ENCODE measurements at places on chromosomes 1 and 21. TPM values are rescaled to one million over a fixed set of nuclear protein-coding genes. Genes with fewer than 3 reads are reported as not detected.

GRCh38 chr21:29326914-29327554, 28.3 kb downstream of the BACH1 start:
- DNase-seq: no peak

DNA sequence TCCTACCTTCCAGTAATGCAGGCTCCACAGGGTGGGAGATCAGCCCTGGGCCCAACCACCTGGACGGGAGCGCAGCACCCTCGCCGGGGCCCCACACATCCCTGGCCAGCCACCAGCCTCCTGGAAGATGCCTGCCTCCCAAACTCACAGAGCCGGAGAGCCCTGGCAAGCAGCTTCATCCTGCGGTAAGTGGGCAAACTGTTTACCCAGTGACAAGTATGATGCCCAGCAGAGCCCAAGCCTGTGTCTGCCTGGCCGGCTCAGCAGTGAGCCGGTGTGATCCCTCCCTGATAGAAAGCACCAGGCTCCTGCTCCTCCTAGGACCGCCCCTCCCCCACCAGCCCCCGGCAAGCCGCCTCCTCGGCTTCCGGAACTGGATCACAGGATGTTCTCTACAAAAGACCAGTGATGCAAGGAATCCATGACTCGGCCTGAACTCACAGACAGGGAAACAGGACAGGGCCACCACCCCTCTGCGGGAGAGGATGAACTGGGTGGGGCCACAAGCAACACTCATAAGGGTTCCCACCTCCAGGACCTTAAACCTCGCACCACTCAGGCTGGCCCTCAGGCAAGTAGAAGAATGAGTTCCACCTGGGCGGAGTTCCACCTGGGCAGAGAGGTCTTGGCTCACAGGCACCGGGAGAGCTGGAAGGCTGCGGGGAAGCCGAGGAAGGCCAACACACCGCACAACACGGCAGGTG, 7.9 kb downstream of the ACOT7 start:
- DNase-seq: peak; percentile 71

- DNase-seq: no peak
Measured at GRCh38 chr1:228081578-228082213, 812 bp upstream of the ARF1 start.

EDARADD gene
- 0.10 TPM for total RNA-seq

DNA sequence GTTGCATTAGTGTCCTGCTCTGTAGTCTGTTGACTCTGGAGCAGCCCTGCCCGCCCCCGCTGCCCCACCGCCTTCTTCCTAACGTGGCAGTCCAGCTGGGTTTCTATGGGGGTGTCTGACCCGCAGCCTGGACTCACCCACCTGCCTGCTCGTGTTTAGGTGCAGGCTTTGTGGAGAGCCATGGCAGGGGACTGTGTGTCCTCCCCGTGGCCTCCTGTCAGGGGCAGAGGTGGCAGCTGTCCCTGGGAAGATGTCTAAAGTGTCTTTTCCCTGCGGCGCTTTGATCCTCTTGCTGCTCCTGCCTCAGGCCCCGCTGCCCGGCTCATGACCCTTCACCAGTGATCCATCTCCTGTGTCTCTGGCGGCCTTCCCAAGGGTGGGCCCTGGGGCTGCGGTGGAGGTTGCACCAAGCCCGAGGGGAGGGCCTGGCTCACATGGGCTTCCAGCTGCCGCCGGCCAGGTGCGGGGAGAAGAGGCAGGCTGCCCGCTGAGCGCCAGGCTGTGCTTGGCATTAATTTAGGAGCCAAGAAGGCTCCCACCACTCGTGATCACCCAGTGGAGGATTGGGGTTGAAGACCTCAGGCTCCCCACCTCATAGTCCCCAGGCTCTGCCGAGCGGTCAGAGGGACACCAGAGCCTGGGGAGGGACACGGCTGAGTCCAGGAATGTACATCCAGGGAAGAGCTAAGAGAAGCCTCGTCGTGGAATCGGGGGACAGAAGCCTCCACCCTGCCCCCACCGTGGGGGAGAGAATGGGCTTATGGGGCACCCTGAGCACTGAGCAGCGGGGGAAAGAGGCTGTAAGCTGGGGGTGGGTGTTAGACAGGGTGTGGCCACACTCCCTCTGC, 44.1 kb downstream of the COL18A1 start:
- DNase-seq: no peak

All from MG63 (cell line).